Motor neuron (in vitro differentiated cells): ENCODE measurements at places on chromosomes 2 and 18.
A peak's percentile ranks its signal among the peaks of the same experiment; 100 is the strongest.

GRCh38 chr2:181309586-181309985, 147.6 kb upstream of the ITGA4 start:
- ATAC-seq, result no peak

DNA sequence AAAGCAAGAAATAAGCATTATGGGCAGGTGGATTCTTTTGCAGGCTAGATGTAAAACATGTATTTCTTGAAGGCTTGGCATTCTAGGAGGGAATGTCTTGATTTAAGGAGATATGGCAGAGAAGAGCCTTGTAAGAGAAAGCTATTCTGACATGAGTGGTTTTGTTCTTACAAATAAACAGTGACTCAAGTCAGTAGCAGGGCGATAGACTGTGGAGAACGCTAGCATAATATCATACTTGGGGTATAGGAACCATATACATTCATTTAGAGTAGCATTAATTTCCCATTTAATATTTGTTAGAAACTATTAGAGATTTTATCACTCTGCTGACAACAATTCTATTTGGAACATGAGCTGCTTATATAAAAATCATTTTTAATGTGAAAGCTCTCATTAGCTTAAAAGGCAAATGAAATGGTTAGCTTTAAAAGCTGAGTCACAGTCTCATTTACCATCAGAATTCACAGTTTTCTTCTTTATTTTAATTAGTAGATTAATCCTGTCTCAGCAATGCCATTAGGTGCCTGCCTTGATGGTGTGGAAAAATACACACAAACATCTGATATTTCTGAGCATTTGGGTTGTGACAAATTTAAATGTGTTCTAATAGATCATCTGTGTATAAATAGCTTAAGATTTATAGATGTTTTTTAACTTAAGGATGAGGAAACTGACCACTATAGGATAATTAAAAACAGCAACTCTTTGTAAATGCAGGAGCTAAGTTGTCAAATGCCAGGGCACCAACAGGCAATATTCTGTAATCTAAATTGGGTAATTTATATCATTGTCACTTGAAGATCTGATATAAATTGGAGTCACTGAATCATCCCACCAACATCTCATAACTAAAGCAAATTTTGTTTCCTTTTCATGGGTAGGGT, 276.7 kb downstream of the PLCL1 start:
- peak; percentile 84 for ATAC-seq

DNA sequence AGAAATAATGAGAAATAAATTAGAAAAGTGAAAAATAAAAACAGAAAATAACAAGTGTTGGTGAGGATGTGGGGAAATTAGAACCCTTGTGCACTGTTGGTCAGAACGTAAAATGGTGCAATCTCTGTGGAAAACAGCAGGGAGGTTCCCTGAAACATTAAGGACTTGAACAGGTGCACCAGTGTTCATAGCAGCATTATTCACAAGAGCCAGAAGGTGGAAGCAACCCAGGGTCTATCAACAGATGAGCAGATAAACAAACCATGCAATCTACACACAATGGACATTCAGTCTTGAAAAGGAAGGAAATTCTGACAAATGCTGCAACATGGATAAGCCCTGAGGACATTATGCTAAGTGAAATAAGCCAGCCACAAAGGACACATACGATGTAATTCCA, 58.2 kb upstream of the TFCP2L1 start:
- no peak for ATAC-seq

DNA sequence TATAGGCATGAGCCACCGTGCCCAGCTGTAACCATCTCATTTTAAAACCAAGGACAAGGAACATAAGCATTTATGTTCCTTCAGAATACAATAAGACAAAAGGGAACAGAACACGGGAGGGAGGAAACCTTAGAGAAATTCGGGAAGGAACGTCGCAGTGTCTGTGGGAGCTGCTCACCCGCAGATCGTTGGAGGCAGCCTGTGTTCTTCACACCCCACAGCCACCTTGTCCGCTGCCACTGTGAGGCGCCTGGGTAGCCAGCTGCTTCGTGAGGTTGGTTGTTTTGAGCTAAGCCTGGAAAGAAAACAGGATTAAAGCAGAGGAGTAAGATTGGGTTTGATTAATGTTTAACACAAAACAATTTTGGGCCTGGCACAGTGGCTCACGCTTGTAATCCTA, 250.0 kb downstream of the FHOD3 start:
- ATAC-seq, result no peak

DNA sequence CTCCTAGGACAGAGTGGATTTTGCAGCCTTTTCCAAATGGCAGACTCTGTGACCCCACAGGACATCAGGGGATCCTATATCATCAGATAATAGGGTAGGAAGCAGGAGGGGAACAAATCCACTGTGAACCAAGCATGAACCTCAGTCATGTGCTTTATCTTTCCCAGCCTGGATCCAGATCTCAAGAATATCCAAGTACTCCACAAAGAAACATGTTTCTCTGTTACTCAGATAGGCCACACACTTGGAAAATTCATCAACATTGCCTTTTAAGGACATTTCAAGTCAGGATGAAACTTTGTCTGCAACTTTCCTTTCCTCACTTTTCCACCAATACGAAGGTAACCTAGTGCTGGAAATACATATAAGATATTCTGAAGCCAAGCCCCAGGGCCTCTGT, 85.8 kb downstream of the RDH14 start:
- ATAC-seq, result no peak

DNA sequence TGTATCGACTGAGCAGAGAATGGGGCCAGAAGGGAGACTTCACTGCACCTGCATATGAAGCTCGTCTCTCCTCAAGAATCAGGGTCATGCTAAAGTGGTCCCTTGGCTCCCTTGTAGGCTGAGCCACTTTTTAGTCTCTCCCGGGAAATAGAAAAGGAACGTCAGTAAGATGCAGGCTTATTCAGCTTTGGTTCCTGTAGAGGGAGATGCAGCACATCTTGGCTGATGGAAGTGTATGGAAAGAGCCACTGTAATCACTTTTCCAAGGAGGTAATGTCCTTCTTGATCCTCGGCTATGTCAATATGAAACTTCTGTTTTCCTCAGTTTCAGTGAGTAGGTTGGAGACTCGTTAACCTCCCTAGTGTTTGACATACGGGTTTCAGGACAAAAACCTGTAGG, 235.2 kb downstream of the GCA start:
- ATAC-seq, result no peak

- ATAC-seq, result peak; percentile 52
Observed at GRCh38 chr2:222797261-222797660, 63.6 kb upstream of the ACSL3 start.

DNA sequence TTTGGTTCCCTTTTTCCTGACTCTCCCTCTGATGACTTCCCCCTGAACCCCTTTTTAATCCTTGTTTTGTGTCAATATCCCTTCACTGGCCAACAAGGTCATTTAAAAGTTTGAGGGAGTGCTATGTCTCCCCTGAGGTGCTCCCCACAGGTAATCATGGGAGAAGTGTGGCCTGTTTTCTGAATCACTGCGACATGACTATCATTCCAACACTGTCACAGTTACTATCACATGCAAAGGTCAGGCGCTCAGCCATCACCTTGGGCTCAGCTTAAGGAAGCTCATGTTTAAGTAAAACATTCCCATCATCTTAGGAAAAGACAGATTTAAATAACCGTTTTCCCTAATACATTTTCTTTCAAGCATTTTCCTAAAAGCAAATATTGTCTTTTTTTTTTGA, 20.9 kb upstream of the ACAA2 start:
- no peak for ATAC-seq
